ENCODE measurements at places on chromosomes 7 and 10. TPM values are rescaled to one million over a fixed set of nuclear protein-coding genes. Genes with fewer than 3 reads are reported as not detected.
A peak's percentile ranks its signal among the peaks of the same experiment; 100 is the strongest.

DNA sequence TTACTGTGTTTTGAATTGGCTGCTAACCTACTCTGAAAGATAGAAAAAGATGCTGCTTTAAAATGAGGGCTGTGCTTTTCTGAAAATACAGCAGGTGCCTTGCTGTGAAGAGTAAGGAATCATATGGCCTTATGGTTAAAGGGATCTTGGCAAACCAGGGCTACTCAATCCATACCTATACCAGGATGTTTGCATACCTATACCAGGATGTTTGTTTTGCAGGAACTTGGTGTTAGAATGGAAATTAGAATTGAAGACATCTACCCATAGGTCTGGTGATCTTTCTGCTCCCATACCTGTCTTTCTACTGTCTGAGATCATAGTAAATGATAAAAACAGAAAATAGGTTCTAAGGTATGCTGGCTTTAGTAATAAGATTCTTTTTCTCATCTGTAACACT, 200.2 kb upstream of the C7orf33 start:
- DNase-seq: no peak

- peak; percentile 29 for DNase-seq
Observed at GRCh38 chr7:115475761-115476385, 554.0 kb downstream of the MDFIC start.

DNA sequence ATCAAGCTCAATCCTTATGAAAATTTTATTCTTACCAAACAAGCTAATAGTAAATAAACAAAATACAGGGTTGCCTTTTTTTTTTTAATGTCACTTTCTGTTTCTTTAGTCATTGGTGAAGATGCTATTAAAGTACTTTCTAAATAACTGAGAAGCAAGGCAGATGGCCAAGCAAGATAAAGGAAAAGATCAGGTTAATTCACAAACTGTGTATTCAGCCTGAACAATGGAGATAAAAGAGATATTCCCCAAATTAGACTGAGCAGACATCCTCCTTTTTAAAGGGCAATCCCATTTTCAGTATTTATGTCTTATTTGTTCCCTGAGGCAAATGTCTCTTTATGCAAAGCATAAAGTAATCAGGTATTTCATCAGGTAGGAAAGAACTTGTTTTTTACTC, 23.1 kb upstream of the XRCC2 start:
- DNase-seq: no peak

DNA sequence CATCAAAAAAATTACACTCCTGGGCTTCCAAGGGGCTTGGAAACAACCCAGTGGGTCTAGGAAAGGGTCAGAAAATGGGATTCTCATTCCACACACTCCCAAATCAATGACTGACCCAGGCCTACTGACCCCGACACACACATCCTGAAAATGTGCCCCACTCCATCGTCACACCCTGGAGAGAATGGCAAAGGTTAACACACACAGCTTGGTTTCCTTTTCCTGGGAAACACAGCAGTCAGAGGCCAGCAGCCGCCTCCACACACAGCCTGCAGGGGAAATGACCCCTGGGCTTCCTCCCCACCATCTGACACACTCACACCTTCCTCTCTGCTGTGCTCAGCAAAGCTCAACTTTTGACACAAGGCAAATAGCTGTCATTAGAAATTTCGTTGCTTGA, 42.9 kb downstream of the SH3PXD2A start:
- no peak for DNase-seq

- DNase-seq: no peak
Observed at GRCh38 chr7:55502124-55502857, 70.0 kb downstream of the VOPP1 start.

CCDC136 gene
- not detected for total RNA-seq

MUC3A gene
- total RNA-seq: 0.75 TPM

CARD11 gene
- total RNA-seq: 20.1 TPM

GPR37 gene
- 4.2 TPM for total RNA-seq

Measured in renal cortical epithelial cell (primary cell).